Hematopoietic multipotent progenitor cell treated with erythropoietin and hydrocortisone succinate and interleukin-3 and kit ligand, for 8 days (in vitro differentiated cells): ENCODE measurements at places on chromosomes 7 and 10.

DNA sequence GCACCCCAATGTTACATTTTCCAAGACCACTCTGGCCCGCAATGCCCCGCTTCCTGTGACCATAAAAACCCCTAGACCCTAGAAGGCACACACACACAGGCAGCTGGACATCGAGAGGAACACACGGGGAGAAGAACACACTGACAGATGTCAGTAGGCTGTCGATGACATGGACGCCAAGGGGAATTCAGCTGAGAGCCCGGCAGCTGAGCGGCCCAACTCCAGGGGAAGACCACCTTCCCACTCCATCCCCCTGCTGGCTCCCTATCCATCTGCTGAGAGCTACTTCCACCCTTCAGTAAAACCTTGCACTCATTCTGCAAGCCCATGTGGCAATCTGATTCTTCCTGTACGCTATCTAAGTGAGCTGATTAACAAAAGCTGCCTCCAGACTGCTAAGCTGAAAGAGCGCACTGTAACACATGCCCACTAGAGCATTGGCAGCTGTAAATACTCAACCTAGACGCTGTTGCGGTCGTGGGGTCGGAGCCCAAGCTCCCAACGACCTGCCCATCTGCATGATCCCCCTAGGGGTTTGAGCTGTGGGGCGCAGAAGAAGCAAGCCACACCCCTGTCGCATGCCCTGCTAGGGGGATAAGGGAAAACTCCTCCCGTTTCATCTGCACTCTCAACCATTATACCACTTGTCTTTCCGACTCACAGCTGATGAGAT is 843.6 kb upstream of the POT1 start:
- DNase-seq, result no peak

GRCh38 chr10:88642963-88643362 is 21.3 kb upstream of the LIPF start:
- DNase-seq, result no peak

DNA sequence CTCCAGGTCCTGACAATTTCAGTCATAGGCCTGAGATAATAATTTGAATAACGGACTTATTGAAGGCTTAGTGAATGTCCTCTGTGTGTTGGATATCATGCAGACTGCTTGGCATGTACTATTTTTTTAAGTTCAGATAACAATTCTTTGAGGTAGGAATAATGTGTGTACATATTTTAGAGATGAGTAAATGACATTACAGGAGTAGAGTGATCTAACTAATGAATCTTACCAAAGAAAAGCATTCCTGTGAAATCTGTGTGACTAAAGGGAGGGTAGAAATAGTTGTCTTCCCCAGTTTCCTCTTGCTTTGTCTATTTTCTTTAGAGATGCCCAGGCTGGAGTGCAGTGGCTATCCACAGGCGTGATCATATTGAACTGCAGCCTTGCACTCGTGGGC is 391.8 kb upstream of the ETV1 start:
- DNase-seq, result no peak

DNA sequence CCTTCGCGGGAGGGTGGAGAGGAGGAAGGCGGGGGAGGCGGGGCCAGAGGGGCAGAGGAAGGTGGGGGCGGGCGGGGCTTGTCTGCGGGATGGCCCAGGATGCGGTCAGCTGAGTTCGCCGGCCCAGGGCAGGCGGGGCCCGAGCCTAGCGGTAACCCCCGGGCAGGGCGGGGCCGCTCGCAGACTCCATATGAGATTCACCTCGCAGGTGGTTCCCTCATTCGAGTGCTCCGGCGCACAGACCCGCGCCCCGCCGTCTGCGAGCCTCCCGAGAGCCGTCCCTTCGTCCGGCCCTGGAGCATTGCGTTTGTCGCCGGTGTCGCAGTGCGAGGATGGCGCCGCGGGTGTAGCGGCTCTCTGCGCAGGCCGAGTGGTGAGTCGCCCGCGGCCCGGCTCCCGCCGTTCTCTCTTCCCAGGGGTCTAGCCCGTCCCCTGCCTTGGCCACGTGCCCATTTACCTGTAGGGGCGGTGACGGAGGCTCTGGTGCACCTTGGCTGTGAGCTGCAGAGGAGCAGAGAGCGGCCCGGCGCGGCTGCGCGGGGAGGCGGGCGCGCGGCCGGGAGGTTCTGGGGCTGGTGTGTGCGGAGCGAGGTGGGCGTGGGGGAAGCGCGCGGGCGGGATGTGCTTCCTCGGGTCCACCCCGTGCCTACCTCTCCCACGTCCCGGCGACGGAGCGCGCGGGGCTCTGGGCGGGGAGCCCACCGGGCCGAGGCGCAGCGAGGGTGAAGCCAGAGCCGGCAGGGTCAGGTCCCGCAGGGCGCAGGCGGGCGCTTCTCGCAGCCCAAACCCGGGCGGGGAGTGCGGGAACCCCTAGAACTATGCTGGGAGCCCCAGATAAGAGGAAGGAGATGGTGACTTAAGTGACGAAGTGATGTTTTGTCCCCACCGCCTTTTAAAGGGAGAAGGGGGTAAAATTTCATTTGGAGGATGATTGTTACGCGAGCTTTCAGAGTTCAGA is at the start of gene UPP1:
TSS of gene UPP1 (plus strand) at position 220 of the 958 bp plus-strand sequence. CDS start 5,519 bp downstream, outside the sequence.
- DNase-seq, result no peak

DNA sequence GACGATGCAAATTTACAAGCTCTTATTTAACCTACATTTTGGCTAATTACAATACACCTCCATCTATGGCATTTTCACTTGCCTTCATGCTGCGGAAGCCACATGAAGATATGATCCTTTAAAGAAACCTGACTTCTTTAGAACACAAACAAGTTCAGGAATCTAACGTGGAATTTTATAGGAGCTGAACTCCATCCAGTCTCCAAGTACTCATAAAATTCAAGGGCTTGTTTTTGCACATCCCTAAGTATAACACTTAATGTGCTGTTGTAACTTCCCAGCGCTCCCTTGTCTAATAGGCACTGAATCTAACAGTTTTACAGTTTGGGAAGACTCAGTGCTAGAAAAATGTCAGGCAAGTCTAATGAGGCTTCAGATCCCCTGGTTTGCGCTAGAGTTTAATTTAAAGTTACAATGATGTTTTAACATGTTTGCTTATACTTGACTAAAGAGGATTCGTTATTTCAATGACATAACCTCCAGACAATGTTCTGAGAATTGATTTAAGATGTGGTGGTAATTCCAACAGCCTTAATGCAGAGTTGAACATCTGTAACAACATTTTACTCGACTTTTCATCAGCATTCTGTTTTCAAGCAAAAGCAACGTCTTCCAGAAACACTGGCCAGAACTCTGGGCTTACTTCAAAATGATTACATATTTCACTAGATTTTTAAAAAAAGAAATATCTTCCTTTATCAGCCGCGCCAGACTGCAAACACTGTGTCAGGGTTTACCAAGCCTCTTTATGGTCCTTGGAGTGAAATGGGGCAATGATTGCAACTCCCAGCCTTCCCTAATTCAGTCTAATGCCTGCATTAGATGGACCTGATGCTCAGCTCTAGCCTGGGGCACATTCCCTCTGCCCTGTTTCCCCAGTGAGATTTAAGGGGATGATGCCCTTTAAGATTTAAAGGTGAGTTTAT is 664.3 kb downstream of the KCNMA1 start:
- no peak for DNase-seq

DNA sequence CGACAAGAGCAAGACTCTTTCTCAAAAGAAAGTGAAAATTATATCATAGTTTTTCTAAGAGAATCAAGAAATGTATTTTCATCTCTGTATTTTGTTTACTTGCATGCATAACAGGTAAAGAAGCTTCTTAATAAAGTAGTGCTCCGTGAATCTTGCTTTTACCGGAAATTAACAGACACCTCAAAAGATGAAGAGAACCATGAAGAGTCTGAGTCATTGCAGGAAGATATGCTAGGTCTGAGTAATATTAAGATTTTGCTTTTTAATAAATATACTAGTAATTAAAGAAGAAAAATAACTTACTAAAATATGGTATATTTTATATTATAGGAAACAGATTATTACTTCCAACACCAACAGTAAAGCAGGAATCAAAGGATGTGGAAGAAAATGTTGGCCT is 39.5 kb upstream of the STOX1 start:
- no peak for DNase-seq

DNA sequence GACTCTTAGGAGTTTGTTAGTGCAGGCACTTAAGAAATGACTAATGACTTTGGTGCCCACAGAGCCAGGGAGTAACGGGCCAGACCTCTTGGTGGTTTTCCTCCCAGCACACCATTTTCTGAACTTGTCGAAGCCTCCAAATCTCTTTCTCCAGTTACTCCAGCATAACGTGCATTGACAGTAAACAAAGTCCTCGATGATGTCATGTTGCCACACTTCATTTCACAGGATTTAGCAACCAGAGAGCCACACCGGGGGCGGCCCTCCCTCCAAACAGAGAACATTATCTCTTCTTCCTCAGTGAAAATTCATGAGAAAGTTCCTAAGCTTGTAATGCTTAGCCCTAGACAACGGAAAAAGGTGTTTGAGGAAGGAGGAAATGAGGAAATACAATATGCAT is 4.0 kb upstream of the SVOPL start:
- DNase-seq, result peak; percentile 9

DNA sequence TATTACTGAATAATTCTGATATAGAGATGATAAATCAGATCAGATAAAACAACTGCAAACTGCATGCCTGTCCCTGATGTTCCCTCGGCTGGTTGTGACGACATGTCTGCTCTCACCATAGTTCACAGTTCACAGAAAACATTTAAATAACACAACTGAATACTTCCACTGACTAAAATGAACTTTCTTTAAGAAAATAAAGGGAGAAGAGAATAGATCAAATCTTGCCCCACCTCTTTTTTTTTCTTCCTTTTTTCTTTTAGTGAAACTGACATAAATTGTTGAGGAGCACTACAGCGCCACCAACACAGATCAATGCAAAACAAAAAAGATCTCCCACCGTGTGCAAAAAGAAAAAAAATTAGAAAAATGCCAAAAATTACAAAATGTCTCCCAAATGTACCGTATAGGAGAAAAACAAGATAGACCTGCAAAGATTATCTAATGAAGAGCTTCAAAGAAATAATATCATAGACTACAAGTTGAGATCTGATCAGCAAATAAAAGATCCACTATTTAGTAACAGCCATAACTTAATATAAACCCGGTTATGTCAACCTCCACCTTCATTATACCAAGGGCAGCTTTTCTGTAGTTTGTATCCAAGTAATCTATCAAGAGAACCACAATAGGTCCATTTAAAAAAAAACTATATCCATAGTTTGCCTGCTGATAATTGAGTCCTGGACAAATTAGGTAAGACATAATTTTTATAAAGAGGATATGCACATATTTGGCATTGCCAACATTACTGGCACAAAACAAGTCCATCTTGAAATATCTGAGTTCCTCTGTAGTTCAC is 30.7 kb upstream of the EPC1 start:
- peak; percentile 77 for DNase-seq

GRCh38 chr7:68417659-68418058 is 1180.6 kb upstream of the AUTS2 start:
- DNase-seq, result no peak

DNA sequence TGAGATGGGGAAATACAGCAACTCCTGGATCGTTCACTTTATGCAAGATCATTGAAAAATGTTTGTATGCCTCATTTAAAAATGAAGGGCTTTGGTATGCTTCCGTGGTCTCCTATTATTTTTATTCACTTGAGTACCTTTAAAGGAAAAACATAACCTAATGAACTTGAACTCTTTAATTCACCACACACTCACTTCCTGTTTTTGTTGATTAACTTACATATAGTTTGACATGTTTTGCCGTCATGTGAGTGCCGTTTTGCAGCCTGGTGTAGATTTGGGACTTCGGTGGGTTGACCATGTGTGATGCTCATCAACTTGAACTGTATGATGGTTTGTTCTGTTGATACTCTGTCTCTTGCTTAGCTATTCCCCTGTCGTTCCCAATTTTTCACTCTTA is 28.9 kb downstream of the CASP7 start:
- no peak for DNase-seq

DNA sequence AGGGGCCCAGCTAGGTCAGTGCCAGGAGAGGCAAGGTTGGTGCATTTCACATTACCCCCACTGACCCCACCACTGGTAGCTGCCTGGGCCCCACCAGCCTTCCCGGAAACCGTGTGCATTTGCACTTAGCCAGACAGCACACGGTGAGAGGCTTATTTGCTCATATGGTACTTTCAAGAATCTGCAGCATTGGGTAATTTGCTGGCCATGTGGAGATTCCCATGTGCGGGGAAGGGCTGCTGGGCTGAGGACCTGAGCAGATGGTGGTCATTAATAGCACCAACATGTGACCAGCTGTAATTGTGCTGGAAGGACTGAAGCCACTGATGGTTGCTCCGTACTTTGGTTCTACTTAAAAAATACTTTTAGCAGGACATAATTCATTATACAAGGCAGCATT is 323.8 kb downstream of the DPP6 start:
- DNase-seq, result no peak

DNA sequence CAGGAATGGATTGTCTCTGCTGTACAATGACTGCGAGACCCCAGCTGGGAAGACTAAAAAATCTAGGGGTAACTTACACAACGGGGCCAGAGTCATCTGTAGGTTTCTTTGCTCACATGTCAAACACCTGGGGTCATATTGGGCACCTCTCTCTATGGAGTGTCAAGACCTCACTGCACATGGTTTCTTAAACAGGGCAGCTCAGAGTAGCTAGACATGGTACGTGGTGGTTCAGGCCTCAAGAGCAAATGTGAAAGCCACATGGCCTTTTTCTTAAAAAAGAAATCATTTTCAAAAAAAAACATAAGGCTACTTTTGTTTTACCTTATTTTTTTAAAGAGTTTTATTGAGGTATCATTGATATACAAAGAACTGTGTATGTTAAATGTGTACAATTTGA is 162.2 kb upstream of the ITGB1 start:
- DNase-seq, result no peak

DNA sequence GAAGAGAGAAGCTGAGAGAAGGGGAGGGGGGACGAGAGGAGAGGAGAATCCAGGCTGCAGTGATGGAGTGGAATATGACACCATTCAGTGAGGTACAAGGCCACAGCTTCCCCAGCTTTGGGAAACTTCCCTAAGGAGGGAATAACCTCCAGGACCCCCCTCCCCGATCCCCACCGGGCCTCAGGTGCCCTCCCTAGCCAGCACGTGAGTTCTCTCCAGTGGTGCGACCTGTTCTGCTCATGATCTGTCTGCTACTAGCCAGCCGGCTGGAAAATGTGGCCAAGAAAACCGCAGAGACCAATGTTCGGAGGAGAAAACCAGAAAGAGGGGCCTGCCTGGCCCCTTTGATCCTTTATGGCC is 39.9 kb upstream of the AGK start:
- DNase-seq, result no peak

DNA sequence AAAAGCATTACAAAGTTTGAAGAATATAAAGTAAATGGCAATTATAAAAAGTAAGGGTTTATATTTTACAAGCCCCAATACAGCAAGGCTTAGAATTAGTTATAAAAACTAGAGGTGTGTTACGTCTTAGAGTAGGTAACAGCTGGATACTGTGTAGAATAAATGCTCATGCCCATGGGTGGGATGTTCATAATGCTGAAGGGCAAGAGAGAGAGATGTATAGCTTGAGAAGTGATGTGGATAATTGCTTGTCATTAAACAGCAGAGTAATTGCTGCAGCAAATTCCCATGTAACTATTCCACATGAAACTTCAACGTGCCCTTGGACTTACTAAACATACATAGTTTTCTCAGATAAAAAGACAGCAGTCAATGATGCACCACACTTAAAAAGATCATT is 233.8 kb downstream of the IMMP2L start:
- DNase-seq, result no peak

- no peak for DNase-seq
These were observed 203.4 kb downstream of the SLC25A13 start for GRCh38 chr7:96118449-96119001.
